ENCODE measurements at places on chromosomes 13 and 19.

- DNase-seq: no peak
Observed at GRCh38 chr13:60369242-60369641, 27.8 kb upstream of the TDRD3 start.

- no peak for DNase-seq
Observed at GRCh38 chr13:60211548-60211947, 47.8 kb upstream of the DIAPH3 start.

- DNase-seq: no peak
Observed at GRCh38 chr13:69319656-69320055, 788.0 kb upstream of the ATXN8OS start.

- DNase-seq: peak; percentile 29
Observed at GRCh38 chr19:56477429-56478338, 539 bp upstream of the ZNF667 start.

GRCh38 chr13:113087923-113088690 is 17.5 kb upstream of the F7 start:
- DNase-seq: no peak

- DNase-seq: no peak
Observed at GRCh38 chr13:108350579-108350978, 81.1 kb downstream of the TNFSF13B start.

- no peak for DNase-seq
Observed at GRCh38 chr13:22536851-22537250, 643.9 kb upstream of the SGCG start.

DNA sequence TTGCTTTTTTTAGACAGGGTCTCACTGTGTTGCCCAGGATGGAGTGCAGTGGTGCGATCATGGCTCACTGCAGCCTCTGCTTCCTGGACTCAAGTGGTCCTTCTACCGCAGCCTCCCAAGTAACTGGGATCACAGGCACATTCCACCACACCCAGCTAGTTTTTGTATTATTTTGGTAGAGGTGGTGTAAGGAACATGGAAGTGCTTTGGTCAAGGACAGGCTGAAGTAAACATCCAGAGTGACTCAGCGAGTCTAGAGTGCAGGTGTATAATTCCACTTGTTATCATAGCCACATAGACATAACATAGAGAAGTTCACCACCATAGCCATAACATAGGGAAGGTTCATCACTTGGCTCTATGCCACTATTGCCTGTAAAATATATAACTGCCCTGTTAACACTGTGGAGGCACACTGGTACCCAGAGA is 98.6 kb downstream of the RBM26 start:
- no peak for DNase-seq

All from activated CD4-positive, alpha-beta T cell treated with anti-CD3 and anti-CD28 coated beads, Interleukin-2, amount 50 U/mL, for 1 hour (primary cell).